ENCODE measurements at places on chromosomes 1 and 21.

- peaks cover 9% of the 10 kb centered on the region for H3K27me3 ChIP-seq
- H3K27ac ChIP-seq: peak overlapping the region; percentile 50
- no peak overlapping the region for H3K4me3 ChIP-seq
- DNase-seq: no peak
- no peaks in the 10 kb centered on the region for H3K36me3 ChIP-seq
These were observed 19.9 kb upstream of the CLDN14 start for GRCh38 chr21:36499578-36500471.

GRCh38 chr1:202172015-202172355 lies 11.6 kb upstream of the PTPN7 start:
- DNase-seq: no peak
- no peaks in the 10 kb centered on the region for H3K36me3 ChIP-seq
- no peaks in the 10 kb centered on the region for H3K27me3 ChIP-seq
- H3K4me3 ChIP-seq: no peak overlapping the region
- no peak overlapping the region for H3K27ac ChIP-seq

DNA sequence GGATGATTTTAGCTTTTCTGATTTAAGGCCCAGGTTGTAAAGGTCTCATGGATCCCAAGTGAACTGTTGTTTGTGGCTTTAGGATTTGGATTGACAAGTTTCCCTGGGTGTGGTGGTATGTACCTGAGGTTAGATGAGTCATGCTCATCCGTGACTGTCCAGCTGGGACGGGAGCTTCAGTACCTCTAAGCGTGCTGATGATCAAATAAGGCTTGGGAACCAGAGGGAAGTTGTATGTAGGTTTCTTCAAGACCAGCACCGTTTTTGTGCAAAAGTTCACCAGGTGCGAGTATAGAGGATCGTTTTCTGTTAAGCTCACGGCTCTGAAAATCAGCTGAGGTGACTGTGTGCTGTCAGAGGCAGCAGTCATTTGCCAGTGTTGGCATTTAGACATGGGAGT lies 19.8 kb downstream of the PLA2G2E start:
- peaks cover 34% of the 10 kb centered on the region for H3K36me3 ChIP-seq
- peak overlapping the region; percentile 27 for H3K27ac ChIP-seq
- no peaks in the 10 kb centered on the region for H3K4me1 ChIP-seq
- H3K27me3 ChIP-seq: no peaks in the 10 kb centered on the region
- DNase-seq: no peak
- H3K4me3 ChIP-seq: no peak overlapping the region

DNA sequence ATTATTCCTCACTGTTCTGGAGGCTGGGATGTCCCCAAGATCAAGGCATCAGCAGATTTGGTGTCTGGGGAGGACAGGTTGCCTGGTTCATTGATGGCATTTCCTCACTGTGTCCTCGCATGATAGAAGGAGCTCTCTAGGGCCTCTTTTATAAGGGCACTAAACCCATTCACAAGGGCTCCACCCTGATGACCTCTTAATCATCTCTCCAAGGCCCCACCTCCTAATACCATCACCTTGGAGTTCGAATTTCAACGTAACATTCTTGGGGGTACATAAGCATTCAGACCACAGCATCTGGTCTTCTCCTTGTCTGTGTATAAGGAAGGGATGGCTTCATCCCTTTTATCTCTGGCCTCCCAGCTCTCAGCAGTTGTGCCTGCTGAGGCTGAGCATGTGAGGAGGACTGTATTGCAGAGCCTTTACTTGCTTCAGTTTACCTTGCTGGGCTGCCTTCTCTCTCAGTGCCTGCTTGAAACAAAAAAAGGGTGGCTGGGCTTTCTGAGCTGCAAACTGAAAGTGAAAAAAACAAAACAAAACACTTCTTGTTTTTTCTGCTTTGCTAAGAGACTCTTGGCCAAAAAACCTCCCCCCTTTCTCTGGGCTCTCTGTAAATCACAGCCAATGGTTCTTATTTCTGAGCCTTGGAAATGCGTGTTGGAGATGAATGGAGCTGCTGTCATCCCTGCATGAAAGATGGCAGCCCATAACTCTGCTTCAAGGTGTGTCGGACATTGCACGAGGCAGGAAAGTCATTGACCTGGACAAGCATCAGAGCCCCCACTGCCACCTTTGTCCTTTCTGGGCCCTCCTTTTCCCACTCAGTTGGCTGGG lies 75.8 kb downstream of the RHOU start:
- H3K27ac ChIP-seq: peak overlapping the region; percentile 79
- H3K27me3 ChIP-seq: no peaks in the 10 kb centered on the region
- DNase-seq: no peak
- H3K36me3 ChIP-seq: no peaks in the 10 kb centered on the region

DNA sequence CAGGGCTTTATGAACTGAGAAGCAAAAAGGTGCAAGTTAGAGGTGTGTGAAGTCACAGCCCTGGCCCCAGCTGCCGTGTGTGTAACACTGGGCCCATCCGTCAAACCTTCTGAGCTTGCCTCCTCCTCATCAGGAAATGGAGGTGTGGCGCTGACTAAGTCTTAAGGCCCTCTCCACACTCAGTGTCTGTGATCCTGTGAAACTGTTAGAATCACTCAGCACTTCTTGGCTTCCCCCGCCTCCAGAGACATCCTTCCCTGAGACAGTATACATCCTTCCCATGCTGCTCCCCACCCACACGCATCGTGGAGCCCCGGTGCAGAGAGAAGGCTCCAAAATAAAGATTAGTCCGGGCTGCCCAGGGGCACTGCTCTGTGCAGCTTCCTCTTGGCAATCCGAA lies 33.3 kb downstream of the LRP8 start:
- H3K27me3 ChIP-seq: peaks cover 8% of the 10 kb centered on the region
- no peak for DNase-seq
- peaks cover 61% of the 10 kb centered on the region for H3K4me1 ChIP-seq
- peak overlapping the region; percentile 38 for H3K4me3 ChIP-seq

Measured in neural crest cell (in vitro differentiated cells).